Neural progenitor cell (in vitro differentiated cells): ENCODE measurements at places on chromosomes 6 and 20. TPM values are rescaled to one million over a fixed set of nuclear protein-coding genes. Genes with fewer than 3 reads are reported as not detected.

DNA sequence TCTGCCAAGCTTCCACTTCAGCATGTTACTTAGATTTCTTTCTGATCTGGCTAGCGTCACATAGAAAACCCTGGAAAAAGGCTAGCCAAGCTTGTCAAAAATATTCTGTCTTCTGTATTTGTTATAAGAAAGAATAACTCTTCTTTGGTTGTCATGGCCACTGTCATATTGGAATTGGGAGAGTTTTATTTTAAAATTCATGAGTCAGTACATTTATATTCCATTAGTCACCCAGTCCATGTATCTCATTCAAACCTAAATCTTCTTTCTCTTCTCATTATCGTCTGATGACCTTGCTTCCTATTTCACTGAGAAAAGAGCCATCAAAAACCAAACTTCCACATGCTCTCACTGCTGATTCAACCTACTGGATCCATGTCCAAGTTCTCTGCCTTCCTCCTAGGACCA lies 65.7 kb downstream of the EPM2A start:
- DNase-seq = no peak

DNA sequence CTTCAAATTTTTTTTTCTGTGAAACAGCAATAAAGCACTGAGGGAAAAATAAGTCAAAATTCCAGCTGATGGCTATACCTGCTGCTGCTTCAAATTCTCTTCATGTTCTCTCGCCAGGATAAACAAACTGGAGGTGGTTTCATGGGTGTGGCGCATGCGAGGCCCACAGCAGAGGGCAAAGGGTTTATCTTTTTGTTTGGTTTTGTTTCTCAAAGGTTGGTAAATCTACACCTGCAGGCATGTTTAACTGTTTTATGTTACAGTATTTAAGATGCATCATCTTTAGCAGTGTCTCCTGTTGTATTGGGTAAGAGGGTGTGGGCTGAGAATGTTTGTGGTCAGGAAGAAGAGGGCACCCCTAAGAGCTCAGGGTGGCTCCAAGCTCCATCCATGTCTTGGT lies 342.2 kb downstream of the CDH26 start:
- DNase-seq = no peak

Gene SCRT2
- not detected in 2 replicates for total RNA-seq

GRCh38 chr6:133259561-133259960 lies 18.4 kb downstream of the EYA4 start:
- DNase-seq = no peak

GRCh38 chr6:13342414-13343019 lies 14.2 kb upstream of the TBC1D7 start:
- no peak for DNase-seq

Gene TREML1
- total RNA-seq = not detected in 2 replicates
